A673 (cell line): ENCODE measurements at places on chromosomes 11 and 22. TPM values are rescaled to one million over a fixed set of nuclear protein-coding genes. Genes with fewer than 3 reads are reported as not detected.

GRCh38 chr11:56700914-56701485 lies 2.1 kb downstream of the OR9G1 start:
- no peak for DNase-seq

- DNase-seq, result no peak
These were observed 50.2 kb upstream of the RAPSN start for GRCh38 chr11:47499161-47499560.

The PRG3 gene
- not detected in 2 replicates for total RNA-seq

DNA sequence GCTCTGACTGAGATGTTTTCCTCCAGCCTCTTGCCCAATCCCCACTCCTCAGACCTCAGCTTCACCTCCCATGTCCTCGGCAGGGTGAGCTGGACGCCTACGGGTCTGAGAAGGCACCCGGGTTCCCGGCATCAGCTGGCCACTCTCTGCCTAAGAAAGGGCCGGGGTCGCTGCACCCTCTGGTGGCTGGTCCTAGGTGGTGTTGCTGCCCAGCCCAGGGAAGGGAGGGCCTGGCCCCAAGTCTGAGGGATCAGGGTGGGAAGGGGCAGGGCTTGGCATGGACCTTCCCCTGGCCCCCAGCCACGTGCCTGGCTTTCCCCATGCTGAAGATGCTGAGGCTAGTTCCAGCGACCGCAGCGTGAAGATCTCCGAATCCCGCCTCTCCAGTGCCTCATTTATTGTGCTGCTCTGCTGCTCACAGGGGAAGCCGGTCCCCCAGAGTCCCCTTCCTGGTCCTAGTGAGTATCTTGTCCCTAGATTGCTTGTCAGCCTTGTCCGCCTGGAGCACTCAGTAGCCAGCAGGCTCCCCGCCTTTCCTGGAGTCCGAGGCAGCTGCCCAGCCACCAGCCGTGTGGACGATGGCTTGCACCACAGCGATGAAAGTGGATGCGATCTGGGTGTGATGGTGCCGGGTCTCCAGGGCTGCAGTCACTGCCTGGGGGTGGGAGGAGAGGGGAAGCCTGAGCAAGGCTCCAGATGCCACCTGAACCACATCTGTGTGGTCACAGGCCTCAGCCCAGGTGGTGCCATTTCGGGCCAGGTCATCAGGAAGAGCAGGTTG lies 2.9 kb upstream of the GGT5 start:
- DNase-seq, result peak; percentile 66

The MYOD1 gene
- not detected in 2 replicates for total RNA-seq
